Right lobe of liver (tissue), 6 donors: ENCODE measurements at places on chromosomes 6 and 20.

DNA sequence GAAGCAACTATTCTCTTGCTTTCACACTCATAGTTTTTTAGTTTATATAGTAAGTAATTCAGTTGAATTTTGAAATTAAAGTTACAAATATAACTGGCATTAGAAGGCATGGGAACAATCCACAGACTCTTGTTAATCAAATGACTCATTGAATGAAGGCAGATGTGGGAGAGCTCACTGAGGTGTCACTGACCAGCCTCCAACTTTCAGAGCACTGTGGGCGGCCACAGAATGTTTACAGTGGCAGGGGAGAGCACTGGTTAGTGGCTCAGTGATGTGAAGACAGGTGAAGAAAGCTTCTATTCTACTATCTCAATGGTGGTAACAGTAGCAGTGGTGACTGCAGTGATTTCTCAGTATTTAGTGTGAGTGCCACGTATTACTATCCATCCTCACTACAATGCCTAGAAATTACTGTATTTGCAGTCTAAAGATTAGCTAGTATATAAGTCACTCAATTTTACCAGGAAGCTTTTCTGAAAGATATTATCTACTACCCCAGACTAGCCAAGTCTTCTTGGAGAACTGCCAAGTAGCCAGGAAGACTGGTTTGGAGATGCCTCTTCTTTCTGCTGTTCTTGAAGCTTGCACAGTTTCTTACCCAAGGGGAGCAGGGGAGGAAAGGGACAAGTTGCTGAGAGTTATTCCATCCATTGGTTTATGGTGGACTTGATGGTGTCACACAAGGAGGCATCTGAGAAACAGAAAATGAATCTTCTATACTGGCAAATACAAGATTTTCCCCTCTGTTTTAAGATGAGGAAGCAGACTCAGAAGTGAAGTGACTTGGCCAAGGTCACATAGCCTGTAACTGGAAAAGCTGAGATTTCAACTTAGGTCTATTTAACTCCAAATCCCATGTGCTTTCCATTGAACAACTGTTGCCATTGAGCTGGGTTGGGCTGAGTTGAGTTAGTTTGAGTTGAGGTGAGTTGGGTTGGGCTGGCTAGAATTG, 231.2 kb downstream of the ANKRD60 start:
- no peak for DNase-seq

GRCh38 chr20:61251529-61252393, at the start of gene CDH4:
CDH4 (plus strand) TSS chr20:61252261.
- DNase-seq, result no peak

- DNase-seq, result peak; percentile 55
These were observed 85.7 kb upstream of the FOXC1 start for GRCh38 chr6:1524040-1524480.

- no peak for DNase-seq
These were observed 6.8 kb downstream of the ARID1B start for GRCh38 chr6:156783958-156784357.

GRCh38 chr6:164344801-164345291, 930.3 kb downstream of the QKI start:
- DNase-seq, result no peak

GRCh38 chr20:50003253-50003656, 20.5 kb downstream of the SNAI1 start:
- DNase-seq, result no peak

GRCh38 chr6:1739220-1739619, 129.5 kb downstream of the FOXC1 start:
- no peak for DNase-seq

DNA sequence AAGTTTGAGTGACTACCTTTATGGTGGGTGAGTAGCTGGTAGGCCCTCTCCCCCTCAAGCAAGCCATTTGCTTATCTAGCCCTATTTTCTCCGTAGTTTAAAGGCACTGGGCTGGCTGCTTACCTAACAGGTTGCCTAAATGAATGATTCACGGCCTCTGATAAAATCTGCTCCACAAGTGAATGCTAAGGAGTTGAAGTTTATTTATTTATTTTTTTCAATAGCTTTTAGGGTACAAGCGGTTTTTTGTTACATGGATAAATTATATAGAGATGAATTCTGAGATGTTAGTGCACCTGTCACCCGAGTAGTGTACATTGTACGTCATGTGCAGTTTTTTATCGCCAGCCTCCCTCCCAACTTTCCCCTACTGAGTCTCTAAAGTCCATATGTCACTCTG, 8.3 kb upstream of the CDH26 start:
- DNase-seq, result no peak

DNA sequence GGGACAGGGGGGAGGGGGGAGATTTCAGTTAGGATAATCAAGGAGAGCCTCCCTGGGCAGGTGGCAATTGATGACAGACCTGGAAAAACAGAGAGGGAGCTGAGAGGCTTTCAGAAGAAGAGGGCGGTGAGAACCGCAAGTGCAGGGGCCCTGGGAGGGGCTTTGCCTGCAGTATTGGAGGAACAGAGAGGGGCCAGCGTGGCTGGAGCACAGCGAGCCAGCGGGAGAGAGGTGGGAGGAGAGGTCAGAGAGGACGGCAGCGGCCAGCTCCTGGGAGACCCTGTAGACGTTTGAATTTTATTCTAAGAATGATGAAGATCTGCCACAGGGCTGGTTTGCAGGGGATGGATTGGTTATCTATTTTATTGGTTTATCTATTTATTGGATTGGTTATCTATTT, 34.5 kb upstream of the NOL4L start:
- DNase-seq, result no peak

- DNase-seq, result no peak
These were observed 9.6 kb upstream of the PKIG start for GRCh38 chr20:44572551-44573500.

GRCh38 chr6:150691463-150691862, 91.8 kb downstream of the PLEKHG1 start:
- no peak for DNase-seq

GRCh38 chr6:169559592-169559991, 142.2 kb downstream of the WDR27 start:
- DNase-seq, result no peak

- no peak for DNase-seq
These were observed 13.7 kb downstream of the C20orf96 start for GRCh38 chr20:276620-277495.

DNA sequence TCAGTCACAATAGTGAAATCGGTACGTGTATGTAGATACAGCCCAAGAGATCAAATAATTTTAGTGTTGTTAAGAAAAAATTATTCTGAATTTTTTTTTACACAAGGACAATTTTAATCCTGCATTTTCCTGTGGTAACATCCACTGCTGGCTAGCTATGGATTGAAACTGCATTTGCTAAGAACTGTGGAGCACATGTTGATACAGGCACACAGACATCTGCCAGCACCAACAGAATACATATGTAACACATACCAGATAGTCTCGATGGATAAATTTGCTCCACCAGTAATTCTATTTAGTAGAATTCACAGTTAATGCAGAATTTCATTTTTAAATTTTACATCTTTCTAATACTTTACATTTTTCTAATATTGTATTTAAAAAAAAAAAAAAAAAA, 2.2 kb downstream of the ASIP start:
- no peak for DNase-seq

GRCh38 chr6:165184192-165184979, 125.0 kb downstream of the C6orf118 start:
- no peak for DNase-seq

DNA sequence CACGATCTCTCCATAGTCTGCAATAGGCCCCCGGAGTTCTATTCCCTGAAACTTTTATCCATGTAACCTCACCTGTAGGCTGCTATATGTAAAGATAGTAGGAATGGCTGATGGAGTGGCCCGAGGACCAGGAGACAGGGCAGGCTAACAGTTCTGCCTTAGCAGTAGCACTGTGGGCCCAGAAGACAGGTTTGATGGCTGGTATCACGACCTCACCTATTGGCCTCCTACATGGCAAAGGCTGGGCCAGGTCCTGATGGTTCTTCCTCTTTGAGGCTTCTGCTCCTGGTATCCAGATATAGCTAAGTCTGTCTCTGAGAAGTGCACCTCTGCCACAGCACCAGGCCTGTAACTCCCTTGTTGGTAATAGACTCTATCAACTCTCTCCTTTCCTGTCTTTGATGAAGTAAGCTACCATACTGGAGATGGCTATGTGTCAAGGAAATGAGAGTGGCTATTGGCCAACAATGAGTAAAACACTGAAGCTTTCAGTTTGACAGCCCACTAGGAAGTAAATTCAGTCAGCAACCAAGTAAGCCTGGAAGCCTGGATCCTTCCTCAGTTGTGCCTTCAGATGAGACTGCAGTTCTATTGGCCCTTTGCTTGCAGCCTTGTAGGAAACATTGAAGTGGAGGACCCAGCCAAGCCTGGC, 5.7 kb downstream of the SPEF1 start:
- DNase-seq, result no peak

GRCh38 chr6:33935439-33936080, 131.8 kb upstream of the MLN start:
- DNase-seq, result no peak

- DNase-seq, result no peak
These were observed 131.0 kb downstream of the DOK5 start for GRCh38 chr20:54606380-54606779.

GRCh38 chr6:142740449-142740848, 204.5 kb downstream of the HIVEP2 start:
- DNase-seq, result no peak

GRCh38 chr20:18005170-18005989, 36.6 kb downstream of the MGME1 start:
- DNase-seq, result no peak

DNA sequence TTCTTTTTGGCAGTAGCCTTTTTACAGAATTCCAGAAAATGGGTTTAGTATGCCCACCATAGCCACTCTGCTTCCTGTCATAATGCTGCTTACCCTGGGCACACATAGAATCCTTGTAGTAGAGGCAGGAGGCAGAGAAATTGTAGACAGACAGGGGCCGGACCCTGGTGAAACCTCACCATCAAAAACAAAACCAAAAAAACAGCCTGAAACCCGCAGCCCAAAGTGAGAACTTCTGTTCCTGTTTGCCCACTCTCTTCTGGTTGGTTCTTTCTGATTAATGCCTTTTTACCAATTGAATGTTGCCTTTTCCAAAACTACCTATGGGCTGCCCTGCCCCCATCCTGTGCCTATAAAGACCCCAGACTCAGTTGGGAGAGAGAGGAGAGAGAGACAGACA, 188.2 kb downstream of the CDKAL1 start:
- DNase-seq, result no peak

- no peak for DNase-seq
These were observed 151.2 kb downstream of the PDE10A start for GRCh38 chr6:165511807-165512206.

DNA sequence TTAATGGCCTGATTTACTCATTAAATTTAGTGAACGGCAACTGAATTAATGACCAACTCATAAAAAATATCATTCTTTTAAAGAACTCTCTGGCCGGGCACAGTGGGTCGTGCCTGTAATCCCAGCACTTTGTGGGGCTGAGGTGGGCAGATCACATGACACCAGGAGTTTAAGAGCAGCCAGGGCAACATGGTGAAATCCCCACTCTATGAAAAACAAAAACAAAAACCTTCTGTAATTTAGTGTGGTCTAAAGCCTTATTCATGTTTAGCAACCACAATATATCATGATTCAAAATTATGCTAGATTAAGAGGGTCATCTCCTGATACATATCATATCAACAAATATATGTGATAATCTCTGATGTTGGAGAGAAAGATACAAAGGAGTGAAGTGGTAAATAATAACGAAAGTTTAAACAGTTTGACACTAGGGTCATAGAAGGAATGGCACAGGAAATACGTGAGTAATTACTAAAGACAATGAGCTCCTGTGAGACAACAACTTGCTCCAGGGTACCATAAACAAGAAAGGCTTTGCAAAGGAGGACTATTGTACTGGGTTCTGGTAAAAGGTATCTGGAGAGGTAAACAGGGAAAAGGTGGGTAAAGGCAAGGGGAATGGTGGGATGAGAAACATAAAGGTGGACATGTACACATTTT, 5.7 kb downstream of the ELOVL4 start:
- DNase-seq, result no peak

GRCh38 chr6:157405986-157406385, 25.0 kb downstream of the ZDHHC14 start:
- no peak for DNase-seq

- DNase-seq, result no peak
These were observed 397.7 kb upstream of the HS3ST5 start for GRCh38 chr6:114740547-114740946.

- DNase-seq, result no peak
These were observed 10.6 kb downstream of the RAET1E start for GRCh38 chr6:149887343-149887742.

DNA sequence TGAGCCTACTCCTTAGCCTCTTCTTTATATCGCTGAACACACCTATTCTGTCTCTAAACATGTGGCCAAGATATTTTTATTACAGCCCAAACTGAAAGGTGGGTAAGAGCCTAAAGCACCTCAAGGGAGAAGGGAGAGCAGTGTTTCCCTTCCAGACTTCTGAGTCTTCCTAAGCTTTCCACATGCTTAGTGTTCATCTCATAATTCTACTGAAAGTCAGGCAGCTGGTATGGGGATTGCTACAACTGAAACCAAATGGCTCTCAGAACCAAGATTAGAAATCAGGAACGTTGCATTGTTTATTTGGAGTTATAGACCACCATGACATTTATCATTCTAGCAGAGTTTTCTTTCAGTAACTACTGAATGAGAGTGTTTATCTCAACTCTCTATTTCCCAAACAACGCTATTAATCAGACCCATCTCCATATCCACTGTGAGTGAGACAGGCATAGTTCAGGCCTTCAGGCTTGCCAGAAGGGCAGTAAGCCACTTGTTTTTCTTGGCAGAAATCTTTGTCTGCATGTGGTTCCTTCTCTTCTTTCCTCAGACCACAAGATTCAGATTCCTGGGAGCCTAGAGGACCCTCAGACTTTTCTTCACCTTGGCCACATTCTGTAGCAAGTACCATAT, 22.8 kb downstream of the VGLL2 start:
- DNase-seq, result no peak

DNA sequence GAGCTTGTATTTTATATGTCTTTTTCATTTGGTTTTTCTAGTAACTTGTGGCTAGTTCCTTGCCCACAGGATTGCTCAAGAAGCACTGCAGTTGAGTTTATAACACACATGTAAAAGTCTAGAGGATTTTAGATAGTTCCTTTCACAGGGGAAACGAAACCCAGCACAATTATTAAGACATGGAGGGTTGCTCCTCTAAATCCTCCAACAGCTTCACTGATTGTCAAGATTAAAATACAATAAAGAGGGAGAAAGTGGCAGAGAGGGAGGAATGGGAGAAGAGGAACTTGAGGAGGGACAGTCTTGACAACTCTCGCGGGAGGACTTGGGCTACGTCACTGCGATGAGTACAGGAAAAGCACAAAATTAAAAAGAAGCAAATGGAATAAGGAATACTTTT, 9.7 kb upstream of the TBC1D7 start:
- no peak for DNase-seq

DNA sequence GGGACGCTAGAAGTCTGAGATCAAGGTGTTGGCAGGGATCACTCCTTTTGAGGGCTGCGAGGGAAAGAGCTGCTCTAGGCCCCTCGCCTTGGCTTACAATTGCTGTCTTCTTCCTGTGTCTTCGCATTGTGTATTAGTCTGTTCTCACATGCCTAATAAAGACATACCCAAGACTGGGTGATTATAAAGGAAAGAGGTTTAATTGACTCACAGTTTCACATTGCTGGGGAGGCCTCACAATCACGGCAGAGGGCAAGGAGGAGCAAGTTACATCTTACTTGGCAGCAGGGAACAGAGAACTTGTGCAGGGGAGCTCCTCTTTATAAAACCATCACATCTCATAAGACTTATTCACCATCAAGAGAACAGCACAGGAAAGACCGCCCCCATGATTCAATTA, 102.5 kb upstream of the ASF1A start:
- DNase-seq, result no peak

GRCh38 chr6:26232940-26233648, 131.9 kb upstream of the BTN3A2 start:
- DNase-seq, result no peak
